Stimulated activated CD8-positive, alpha-beta memory T cell treated with anti-CD3 and anti-CD28 coated beads, Interleukin-7, amount 100 ng/mL, for 1 hour (primary cell): ENCODE measurements at places on chromosomes 4 and X.
A peak's percentile ranks its signal among the peaks of the same experiment; 100 is the strongest.

- DNase-seq, result peak; percentile 13
These were observed 26.5 kb upstream of the XIAP start for GRCh38 chrX:123833387-123833786.

- DNase-seq, result no peak
These were observed 50.8 kb downstream of the PRPS1 start for GRCh38 chrX:107678957-107679740.

- DNase-seq, result no peak
These were observed 26.4 kb downstream of the NELFA start for GRCh38 chr4:1982124-1983052.

DNA sequence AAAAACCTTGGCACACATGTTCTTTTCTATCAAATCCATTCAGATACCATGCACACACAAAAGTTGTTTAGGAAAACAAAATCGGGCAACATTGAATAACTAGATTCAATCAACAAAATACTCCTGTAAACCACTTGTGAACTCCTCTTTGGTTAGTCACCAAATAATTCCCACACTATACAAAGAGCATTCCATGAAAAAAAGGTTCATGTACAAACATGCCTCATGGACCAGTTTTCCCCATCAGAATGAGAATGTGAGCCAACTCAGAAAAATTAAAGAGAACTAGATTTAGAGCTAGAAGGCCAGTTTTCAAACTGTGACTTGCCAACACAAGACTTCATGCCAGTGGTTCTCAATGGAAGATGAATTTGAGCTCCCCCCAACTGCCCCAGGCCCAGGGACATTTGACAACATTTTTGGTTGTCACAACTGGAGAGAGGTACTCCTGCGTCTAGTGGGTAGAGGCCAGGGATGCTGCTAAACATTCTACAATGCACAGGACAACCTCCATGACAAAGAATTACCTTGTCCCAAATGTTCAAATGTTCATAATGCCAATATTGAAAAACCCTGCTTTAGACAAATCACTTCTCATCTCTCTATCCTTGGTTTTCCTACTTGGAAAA is 55.4 kb downstream of the GPC3 start:
- DNase-seq, result no peak

GRCh38 chr4:116055857-116056827 is 942.7 kb upstream of the NDST4 start:
- DNase-seq, result no peak

DNA sequence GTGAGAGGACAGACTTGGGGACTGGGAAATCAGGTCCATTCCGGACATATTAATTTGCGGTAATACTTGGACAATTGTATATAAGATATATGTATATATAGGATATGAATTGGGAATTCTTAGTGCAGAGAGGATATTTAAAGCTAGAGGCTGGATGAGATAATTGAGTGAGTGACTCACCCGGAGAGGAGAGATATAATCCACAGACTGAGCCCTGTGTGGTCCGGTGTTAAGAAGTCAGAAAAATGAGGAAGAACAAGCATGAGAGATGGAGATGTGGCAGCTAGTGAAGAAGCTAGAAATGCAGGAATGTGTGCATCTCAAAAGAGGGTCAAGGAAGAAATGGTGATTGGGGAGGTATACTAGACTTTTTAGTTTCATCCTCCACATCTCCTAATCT is 336.2 kb downstream of the SLC7A11 start:
- no peak for DNase-seq

- no peak for DNase-seq
These were observed 95.4 kb downstream of the FUNDC1 start for GRCh38 chrX:44447214-44447613.

DNA sequence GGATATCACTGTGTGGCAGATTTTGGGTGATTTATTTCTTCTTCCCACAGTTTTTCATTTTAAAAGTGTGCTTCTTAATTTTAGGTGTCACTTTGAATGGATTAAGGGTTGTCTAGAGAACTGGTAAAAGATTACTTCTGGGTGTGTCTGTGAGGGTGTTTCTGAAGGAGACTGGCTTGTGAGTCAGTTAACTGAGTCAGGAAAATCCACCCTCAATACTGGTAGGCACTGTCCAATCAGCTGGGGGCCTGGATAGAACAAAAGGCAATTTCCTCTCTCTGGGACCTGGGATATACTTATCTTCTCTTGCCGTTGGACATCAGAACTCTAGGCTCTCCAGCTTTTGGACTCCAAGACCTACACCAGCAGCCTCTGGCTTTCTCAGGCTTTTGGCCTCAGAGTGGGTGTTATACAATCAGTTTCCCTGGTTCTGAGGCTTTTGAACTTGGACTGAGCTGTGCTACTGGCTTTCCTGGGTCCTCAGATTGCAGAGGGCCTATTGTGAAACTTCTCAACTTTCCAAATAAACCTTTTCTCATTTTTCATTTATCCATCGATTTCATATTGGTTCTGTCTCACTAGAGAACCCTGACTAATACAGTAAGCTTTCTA is 413.1 kb downstream of the GBA3 start:
- no peak for DNase-seq

- DNase-seq, result no peak
These were observed 85.1 kb downstream of the APBB2 start for GRCh38 chr4:41129128-41129754.

DNA sequence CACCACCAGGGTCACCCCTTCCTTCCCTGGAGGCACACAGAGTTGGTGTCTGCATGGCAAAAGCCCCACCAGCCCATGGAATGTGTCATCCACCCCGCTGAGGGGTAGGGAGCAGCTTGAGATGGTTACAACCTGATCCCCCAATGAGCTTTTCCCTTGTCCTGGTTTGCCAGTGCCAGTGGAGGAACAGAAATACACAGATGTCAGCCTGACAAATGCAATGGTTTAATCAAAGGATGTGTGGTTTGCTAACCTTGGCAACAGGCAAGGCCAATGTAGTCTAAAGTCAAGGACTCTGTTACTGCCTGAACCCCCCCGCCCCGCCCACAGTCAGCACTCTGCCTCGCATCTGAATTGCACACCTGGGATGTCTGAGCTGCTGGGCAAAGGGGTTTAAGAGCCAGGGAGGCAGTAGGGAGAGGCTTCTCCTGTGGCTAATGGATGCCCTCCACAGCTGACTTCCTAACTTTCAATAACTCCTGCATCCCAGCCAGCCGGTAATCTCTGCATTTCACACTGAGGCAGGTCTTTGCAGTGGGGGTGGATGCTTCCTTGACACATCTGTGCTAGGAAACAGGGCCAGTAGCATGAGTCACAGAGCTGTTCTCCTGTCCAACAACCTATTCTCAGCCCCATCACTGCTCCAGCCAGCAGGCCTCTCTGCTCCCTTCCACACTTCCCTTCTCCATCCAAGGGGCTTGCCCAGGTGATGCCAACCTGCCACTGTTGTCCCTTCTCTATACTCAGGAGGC is 137.5 kb downstream of the AMMECR1 start:
- no peak for DNase-seq

- no peak for DNase-seq
These were observed 3.6 kb upstream of the WDR19 start for GRCh38 chr4:39178706-39179105.

DNA sequence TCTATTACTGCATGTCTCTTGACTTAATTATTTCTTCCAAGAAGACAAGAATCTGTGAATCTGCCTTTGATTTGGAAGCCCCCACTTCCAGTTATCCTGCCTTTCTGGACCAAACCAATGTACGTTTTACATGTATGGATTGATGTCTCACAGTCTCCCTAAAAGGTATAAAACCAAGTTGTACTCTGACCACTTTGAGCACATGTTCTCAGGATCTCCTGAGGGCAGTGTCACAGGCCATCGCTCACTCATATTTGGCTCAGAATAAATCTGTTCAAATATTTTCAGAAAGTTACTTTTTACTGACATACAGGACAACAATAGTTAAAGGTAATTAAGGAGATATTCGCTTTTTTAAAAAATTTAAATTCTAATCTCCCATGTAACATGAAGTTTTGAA is 188.6 kb upstream of the CPXCR1 start:
- no peak for DNase-seq

GRCh38 chr4:105843941-105844340 is 51.3 kb upstream of the NPNT start:
- DNase-seq, result no peak

DNA sequence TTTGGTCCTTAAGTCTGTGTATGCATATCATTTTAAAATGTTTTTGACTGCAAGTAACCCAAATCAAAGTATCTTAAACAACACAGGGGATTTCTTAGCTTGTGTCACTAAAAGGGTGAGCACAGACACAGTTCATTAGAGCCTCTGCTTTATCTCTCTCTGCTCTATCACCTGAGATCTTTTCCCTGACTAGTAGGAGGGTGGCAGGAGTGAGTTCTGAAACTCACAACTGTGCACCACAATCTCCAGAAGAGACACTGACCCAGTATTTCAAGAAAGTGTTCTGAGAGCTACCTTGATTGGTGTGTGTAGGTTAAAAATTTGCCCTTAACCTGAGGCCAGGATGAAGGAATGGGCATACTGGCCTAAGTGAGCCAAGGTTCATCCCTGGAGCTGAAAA is 24.8 kb downstream of the CCSER1 start:
- DNase-seq, result no peak

DNA sequence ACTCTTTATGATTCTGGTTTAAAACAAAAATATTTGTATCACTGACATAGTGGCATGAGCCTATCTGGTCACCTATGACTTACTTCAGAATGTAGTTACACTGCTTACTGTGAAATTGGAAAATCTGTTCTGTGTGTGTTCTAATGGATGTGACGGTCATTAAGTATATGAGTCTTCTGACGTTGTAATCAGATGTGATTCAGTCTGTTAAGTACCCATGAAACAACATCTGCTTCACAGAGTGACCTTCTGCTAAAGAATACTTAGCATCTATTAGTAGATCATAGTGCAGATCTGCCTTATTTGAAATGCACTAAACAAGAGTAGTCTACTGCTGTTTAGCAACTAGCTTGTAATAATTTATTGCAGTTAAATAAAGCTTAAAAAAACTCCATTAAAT is 317.1 kb downstream of the DCTD start:
- no peak for DNase-seq

DNA sequence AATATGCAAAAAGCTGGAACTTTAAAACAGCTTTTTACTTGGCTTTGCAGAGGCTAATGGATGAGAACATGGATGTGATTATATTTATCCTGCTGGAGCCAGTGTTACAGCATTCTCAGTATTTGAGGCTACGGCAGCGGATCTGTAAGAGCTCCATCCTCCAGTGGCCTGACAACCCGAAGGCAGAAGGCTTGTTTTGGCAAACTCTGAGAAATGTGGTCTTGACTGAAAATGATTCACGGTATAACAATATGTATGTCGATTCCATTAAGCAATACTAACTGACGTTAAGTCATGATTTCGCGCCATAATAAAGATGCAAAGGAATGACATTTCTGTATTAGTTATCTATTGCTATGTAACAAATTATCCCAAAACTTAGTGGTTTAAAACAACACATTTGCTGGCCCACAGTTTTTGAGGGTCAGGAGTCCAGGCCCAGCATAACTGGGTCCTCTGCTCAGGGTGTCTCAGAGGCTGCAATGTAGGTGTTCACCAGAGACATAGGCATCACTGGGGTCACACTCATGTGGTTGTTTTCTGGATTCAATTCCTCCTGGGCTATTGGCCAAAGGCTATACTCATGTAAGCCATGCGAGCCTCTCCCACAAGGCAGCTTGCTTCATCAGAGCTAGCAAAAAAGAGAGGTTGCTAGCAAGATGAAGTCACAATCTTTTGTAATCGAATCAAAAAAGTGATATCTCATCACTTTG is 15.6 kb downstream of the TLR8 start:
- no peak for DNase-seq

DNA sequence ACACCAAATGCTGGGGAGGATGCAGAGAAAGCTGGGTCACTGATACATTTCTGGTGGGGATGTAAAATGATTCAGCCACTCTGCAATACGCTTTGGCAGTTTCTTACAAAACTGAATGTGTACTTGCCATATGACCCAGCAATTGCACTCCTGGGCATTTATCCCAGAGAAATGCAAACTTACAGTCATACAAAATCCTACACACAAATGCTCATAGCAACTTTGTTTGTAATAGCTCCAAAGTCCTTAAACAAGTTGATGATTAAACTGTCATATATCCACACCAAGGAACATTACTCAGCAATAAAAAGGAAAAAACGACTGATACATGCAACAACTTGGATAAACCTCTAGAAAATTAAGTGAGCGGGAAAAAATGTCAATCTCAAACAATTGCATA is 12.3 kb downstream of the MID1 start:
- DNase-seq, result no peak

DNA sequence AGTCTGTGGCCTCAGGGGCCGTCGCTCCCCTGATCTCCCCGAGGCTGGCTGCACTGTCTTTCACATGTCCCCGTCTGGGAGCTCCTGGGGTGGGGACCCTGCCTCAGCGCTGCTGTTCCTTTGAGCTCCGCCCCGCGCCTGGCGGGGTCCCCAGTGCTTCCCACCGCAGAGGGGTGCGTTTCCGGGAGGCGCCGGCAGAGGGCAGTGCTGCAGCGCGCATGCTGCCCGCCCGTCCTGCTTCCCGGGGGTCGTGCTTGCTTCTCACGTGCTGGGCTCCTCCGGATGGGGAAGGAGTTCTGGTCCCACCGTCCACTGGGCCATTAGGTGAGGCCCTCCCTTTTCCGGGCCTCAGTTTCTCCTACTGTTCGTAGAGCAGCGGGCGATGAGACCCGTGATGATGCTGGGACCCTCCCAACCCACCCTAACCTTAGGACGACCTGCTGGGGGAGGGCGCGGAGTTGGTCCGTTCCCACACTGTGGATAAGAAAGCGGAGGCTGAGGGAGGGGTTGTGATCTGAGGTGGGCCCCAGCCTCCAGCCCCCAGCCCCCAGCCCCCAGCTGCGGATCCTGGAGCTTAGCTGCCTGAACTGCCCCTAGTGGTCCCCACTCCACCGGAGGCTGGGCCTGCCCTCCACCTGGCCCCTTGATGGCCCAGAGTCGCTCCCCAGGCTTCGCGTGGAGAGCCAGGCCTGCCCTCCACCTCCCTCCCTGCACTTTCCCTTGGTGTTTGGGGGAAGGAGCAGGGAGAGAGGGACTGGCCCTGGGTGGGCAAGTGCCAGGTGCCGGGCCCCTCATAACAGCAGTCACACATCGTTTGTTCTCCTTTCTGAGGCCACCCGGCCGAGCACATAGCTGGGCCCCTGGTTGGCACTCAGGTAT is 15.3 kb downstream of the CPZ start:
- no peak for DNase-seq

GRCh38 chrX:40683245-40683644 is 35.9 kb upstream of the CXorf38 start:
- DNase-seq, result no peak

- DNase-seq, result no peak
These were observed 25.8 kb downstream of the ADRA2C start for GRCh38 chr4:3791910-3792542.

DNA sequence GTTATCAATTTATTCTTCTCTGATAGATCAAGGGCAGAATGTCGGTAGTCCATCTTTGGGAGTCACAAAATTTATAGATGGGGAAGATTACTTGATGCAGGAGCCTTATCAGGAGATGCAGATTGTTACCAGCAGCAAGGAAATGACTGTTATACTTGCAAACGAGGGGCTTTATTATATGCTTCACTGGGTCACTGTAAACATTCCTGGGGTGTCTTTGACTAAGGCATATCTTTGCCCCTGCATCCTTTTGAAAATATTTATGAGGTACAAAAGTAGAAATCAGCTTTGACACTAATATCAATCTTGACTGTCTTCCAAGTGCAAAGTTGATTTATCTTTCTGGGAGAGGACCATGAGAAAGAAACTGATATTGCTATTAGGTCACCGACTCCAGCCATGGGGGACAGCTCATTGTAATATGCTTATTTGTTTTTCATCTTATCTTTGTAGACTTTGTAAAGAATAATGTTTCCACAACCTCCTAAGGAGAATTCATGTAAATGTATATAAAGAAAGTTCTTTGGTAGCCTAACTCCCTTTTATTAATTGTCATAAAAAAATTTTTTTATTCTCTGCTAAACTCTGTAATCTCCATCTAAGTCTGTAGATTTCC is 177.3 kb upstream of the EMCN start:
- no peak for DNase-seq
